Mucosa of gallbladder (tissue), 1 donor: ENCODE measurements at places on chromosomes 12 and 14. TPM values are rescaled to one million over a fixed set of nuclear protein-coding genes. Genes with fewer than 3 reads are reported as not detected.

The KRT2 gene
- not detected for total RNA-seq

The ARF6 gene
- total RNA-seq = 62.0 TPM

The DHRS4 gene
- total RNA-seq = 28.5 TPM

The GUCY2C gene
- total RNA-seq = 0.12 TPM

The SSTR1 gene
- total RNA-seq = 3.4 TPM

The SYT1 gene
- 6.5 TPM for total RNA-seq

The C12orf42 gene
- total RNA-seq = not detected

The CAPS2 gene
- total RNA-seq = 12.4 TPM

The RPL10L gene
- not detected for total RNA-seq

The RAD9B gene
- 0.35 TPM for total RNA-seq

The RTL1 gene
- 0.09 TPM for total RNA-seq

The ADSS1 gene
- 49.3 TPM for total RNA-seq

The HSPB8 gene
- total RNA-seq = 58.1 TPM

The TOMM20L gene
- not detected for total RNA-seq

The LPAR5 gene
- 15.0 TPM for total RNA-seq

The LRRIQ1 gene
- total RNA-seq = 2.0 TPM

The RASAL1 gene
- total RNA-seq = 0.92 TPM

The SERPINA10 gene
- total RNA-seq = 0.32 TPM

The KRT79 gene
- not detected for total RNA-seq

The TSPAN9 gene
- 38.7 TPM for total RNA-seq

The PTPRQ gene
- total RNA-seq = 1.3 TPM

The TECPR2 gene
- 38.1 TPM for total RNA-seq

The SYCP3 gene
- total RNA-seq = 0.32 TPM
